ENCODE measurements at places on chromosomes 6 and 20.

- DNase-seq: peak; percentile 86
Measured at GRCh38 chr6:169250660-169251059, 3.0 kb downstream of the THBS2 start.

DNA sequence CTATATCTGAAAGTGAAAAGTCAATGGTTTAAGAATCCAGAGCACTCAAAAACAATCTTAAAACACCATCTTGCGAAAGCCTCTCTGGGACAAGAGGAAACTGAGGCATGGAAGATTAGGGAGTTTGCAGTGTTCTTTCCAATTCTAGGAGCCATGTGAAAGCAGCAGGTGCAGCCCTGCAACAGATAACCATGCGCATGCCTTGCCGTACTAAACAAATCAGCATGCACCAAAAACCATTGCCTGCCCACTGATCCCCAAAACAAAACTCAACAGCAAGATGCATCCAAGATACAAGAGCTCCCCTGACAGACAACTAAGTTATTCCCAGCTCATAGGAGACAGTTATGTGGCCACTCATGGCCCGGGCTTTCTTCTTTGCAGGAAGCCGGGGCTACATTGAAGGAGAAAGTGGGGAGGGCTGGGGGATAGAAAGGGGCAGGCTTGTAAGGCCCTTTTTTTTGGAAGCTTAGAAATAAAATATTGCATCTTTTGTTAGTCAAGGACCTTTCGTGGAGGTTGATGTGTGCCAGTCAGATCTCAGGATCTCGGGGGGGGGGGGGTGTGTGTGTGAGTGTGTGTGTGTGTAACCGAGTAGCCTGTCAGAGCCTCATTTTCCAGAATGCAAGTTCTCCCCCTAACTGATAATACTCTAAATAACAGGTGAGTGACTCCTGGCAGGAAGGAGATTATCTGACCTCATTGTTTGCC is 178.4 kb downstream of the MBOAT1 start:
- DNase-seq: no peak

- DNase-seq: no peak
Measured at GRCh38 chr6:33490198-33490597, 35.8 kb downstream of the ZBTB9 start.

GRCh38 chr6:29200767-29201662 is 30.3 kb downstream of the OR2J2 start:
- DNase-seq: no peak

- DNase-seq: no peak
Measured at GRCh38 chr20:5270603-5271002, 46.2 kb downstream of the PROKR2 start.

DNA sequence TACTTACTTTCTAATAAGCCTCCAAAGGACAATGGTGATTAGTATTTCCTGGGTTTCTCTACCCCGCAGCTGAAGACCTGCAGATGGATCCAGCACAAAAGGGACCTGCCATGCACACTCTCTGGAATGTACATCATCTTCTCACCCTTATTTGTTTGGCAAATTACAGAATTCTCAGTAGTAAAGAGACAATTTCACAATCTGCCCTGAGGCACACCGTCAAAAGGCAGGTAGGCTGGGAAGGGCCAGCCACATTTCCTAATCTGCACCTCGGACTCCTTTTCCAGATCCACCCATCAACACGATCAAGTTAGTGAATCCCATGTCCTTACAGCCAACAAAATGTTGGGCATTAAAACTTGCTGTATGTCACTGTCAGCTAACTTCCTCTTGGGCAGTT is 4.9 kb downstream of the OVOL2 start:
- DNase-seq: no peak

DNA sequence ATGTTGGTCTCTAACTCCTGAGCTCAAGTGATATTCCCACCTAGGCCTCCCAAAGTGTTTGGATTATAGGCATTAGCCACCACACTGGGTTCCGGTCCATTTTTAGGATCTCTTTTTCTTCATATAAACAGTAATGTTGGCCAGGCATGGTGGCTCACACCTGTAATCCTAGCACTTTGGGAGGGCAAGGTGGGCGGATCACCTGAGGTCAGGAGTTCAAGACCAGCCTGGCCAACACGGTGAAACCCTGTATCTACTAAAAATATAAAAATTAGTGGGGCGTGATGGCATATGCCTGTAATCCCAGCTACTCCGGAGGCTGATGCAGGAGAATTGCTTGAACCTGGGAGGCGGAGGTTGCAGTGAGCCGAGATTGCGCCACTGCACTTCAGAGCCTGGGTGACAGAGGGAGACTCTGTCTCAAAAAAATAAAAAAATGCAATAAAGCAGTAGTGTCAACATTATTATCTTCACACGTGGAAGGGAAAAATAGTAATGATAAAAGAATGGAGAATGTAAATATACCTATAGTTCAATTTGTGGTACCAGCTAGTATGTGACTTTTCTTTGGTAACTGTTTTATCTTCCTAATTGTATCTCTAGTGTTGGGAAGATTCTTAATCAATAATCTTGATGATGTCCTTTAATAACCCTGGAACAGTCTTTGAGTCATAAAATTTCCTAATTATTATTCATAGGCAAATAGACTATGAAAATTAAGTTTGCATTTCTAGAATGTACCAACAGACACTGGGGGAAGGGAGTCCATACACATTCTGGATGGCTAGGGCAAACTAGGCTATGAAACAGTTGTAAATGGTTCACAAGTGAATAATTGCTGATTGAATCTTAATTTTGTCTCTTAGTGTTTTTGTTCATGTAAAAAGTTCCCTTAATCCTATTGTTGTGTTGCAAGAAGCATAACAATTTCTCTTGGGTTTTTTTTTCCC is 3.6 kb downstream of the PARD6B start:
- no peak for DNase-seq

DNA sequence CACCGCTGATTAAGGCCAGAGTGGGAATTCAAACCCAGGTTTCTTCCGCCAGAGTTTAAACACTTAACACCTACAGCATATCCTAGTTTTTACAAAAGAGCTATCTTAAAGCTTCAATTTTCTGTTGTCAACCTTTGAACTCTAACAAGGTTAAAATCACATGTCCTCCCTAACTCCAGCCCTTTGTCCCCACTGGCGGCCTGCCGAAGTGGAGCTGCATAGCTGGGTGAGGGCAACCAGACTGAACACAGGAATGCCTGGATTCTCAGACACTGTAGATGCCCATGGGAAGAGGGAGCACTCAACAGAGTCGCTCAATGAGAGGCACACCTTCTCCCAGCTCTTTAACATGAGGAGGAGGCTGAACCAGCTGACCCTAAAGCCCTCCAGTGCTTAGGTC is 59.1 kb downstream of the LRFN2 start:
- DNase-seq: no peak

DNA sequence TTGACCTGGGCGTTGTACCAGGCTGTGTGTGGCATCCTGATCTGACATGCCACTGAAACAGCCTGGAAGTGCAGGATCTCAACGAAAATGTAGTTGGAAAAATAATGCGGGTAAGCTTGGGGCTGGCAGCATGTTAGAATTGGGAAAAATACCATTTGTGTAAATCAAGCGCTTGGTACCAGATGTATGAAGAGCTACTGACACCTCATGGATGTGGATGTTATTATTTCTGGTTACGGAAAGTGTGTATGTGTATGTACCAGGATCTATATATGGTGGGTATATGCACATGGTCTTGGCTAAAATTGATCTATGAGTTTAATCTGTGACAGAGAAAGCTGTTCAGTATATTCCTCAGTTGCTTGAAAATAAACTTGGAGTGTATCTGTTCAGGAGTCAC is 22.7 kb downstream of the HIVEP1 start:
- DNase-seq: peak; percentile 25

- DNase-seq: peak; percentile 94
Measured at GRCh38 chr6:6008648-6009421, 2.1 kb upstream of the NRN1 start.

DNA sequence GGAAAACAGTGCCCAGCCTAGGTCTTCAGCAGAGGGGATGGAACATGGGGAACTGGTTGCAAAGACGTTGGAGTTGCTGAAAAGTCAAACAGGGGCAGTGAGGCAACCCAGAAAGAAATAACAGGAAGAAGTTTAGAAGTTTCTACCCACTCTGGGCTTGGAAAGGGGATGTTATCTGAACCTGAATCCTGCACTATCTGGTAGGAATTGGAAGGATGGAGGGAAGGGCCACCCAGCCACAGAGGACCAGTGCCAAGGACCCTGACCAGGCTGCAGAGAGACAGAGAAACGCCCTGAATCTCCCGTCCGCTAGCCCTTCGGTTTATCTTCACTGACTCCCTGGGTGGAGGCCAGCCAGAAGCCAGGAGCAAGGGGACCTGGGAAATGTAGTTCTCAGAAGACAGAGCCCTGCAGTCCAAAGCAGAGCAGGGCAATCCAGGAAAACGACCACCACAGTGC is 217.3 kb upstream of the RREB1 start:
- no peak for DNase-seq

GRCh38 chr20:53971096-53971683 is 99.2 kb downstream of the BCAS1 start:
- no peak for DNase-seq

DNA sequence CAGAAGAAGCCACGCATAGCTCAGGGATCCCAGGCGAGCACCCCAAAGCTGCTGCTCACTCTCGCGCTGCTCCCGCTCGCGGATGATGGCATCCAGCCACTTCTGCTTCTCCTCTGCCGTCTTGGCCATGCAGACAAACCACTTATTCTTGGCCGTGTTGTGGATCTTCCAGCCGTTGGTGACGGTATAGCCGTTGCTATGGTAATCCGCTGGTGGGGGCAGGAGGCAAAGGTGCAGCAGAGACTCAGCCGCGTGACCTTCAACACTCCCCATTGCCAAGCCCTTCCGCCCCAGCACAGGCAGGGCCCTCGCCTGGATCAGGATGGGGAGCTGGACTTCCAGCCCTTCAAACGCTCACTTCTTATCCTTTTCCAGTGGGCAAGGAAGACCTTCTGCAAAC is 136.9 kb downstream of the PREX1 start:
- DNase-seq: no peak

GRCh38 chr20:34604980-34605788 is 46.7 kb downstream of the MAP1LC3A start:
- peak; percentile 64 for DNase-seq

DNA sequence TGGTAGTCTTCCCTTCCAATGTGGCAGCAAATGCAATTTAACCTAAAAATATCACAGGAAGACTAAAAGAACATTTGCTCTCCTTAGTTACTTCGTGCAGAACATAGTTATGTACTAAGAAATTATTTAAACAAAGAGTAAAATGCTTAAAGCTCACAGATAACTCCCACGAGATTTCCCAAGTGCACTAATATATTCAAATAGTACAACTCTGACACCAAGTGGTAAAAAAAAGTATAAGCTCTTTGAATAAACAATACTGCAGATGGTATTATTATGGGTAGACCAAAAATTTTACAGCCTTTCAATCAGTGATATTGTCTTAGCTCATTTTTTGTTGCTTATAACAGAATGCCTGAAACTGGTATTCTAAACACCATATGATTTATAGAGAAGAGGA is 52.8 kb upstream of the FILIP1 start:
- DNase-seq: peak; percentile 38

DNA sequence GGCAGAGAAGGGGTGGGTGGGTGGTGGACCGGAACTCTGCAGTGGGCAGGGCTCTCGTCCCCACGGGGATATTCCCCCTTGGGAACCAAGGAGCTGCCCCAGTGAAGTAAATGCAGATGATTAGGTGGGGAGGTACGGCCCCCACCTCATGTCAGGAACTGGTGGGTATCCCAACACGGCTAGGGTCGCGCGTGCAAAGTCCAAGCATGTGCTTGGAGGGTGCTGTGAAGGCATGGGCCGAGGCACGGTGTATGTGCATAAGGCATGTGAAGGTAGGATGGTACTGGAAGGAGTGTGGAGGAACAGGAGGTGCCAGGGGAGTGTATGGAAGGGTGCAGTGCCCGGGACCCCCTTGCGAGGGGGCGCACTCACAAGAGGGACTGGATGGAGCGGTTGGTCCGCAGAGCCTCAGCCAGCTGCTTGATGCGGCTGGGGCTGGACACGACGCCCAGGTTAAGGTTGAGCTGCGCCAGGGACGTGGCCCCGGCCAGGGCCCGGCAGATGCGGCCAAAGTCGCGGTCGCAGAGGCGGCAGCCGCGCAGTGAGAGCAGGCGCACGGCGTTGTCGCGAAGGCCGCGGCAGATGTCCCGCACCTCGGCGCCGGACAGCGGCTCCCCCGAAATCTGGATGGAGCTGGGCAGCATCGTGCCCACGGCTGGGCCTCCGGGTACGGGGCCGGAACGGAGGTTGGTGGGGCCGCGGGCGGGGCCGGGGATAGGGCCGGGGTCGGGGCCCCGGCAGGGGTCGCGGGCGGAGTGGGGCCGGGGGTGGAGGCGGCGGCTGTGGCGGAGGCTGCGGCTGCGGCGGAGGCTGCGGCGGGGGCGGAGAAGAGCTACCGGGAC is 783 bp downstream of the LRRC73 start:
- no peak for DNase-seq

DNA sequence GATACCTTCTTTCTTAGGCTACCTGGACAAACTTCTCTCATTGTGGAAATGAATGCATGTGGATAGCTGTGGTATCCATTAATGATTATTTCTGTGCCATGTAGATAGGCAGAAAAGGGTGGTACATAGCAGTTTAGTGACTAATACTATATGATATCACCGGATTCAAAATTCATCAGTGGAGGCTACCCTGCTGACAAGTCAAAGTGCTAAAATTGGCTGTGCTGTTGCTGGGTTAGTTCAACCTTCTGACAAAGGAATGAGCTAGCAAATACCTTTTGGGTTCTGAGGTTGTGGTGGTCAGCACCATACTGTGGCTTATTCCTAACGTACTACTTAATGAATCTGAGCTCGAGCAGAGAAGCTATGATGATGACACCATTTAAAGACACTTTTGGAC is 109.1 kb downstream of the TFAP2B start:
- DNase-seq: no peak

DNA sequence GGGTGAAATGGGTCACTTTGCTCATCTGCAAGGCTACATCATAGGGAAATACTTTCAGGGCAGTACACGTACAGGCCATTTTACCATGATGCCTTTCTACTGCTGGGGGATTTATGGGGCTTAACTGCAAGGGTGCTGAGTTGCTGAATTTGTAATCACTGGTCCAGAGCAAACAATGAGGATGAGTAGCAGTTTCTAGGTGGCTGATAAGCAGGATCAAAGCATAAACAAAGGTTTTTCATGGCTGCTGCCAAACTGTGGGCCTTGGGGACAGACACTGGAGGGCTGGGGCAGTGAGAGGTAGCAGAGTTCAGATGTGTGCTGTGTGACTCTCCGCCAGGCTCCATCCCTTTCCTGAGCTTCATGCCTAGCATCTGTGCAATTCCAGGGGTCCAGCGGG is 68.3 kb downstream of the CNBD2 start:
- DNase-seq: no peak

- DNase-seq: peak; percentile 5
Measured at GRCh38 chr6:121274666-121275295, 59.5 kb downstream of the TBC1D32 start.
